Left forelimb (tissue), 1 donor: ENCODE measurements at places on chromosomes 2 and 18.
A peak's percentile ranks its signal among the peaks of the same experiment; 100 is the strongest.

GRCh38 chr2:148813603-148814065 is 61.4 kb upstream of the KIF5C start:
- DNase-seq, result no peak

GRCh38 chr2:157777427-157777826 is 98.7 kb downstream of the ACVR1 start:
- DNase-seq, result no peak

DNA sequence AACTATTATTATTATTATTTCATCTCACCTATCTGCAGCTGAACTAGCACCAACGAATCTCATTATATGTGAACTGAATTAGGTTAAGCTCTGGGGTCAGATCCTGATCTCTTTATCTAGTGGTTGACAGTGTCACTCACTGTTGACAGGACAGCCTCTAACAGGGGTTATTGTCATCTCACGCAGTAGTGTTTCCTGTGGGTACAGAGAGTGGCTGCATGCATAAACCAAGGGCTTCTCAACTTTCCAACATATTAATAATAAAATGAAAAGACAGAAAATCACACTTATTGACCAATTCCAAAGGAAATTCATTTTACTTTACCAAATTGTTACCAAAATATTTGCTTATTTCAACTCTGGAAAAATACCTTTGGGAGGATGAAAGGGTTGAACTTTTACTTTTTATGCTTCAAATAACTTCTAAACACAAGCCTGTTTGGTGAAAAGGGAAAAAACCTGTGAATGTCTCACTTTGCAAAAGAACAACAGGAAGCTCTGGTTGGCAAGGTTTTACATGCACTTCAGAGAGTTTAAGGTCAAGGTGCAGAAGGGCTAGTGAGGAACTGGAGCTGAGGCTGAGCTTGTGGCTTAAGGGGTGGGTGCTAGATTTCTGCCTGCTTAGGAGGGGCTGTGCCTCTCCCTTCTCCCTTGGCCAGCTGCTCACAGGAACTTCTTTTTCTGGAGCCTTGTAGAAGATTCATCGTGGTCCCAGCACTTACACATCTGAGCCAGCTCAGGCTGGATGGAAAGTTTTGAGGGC is 72.6 kb downstream of the CTAGE1 start:
- DNase-seq, result no peak

GRCh38 chr2:134461511-134461910 is 207.6 kb downstream of the MGAT5 start:
- peak; percentile 37 for DNase-seq

DNA sequence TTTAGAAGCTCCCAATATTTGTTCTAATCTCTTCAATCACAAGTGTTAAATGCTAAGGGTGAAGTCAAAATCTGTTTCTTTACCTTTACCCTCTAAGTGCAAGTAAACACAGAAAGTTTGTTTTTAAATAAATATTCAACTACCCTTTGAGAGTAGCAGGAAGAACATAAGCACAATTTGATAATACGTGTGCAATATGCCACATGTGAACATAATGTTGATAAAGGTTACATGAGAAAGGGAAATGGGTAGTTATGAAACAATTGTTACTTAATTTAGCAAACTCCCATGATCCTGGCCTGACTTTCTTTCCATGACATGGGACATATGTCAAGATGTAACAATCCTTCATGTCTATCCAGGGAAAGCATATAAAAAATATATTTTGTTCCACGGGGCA is 7.1 kb downstream of the SPRED2 start:
- no peak for DNase-seq

DNA sequence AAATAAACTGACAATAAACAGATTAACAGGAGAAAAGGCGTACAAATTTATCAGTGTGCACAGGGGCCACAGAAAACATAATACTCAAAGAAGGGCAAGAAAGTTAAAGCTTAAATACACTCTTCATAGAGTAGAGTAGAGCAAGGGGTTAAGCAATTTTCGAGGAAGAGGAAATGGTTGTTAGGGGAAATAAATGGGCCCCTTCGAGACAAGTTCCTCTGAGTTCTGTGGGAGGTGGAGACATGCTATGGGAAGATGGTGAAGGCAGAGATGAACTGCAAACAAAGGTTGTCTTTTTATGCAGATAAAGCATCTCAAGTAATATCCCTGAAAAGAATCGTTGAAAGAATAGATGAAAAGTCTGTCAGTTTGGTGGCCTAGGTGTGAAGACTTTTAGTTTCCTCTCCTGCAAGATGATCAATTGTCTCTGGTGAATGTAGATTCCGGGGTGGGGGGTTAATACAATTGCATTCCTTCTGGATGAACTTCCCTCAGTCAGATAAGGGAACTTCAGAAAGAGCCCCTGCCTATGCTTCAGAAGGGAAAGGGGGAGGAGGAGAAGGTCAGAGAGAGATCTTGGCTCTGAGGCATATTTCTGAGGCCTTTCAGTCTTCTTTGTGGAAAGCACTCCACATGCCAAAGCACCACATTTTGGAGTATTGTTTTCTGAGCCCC is 127.0 kb downstream of the METTL4 start:
- no peak for DNase-seq

DNA sequence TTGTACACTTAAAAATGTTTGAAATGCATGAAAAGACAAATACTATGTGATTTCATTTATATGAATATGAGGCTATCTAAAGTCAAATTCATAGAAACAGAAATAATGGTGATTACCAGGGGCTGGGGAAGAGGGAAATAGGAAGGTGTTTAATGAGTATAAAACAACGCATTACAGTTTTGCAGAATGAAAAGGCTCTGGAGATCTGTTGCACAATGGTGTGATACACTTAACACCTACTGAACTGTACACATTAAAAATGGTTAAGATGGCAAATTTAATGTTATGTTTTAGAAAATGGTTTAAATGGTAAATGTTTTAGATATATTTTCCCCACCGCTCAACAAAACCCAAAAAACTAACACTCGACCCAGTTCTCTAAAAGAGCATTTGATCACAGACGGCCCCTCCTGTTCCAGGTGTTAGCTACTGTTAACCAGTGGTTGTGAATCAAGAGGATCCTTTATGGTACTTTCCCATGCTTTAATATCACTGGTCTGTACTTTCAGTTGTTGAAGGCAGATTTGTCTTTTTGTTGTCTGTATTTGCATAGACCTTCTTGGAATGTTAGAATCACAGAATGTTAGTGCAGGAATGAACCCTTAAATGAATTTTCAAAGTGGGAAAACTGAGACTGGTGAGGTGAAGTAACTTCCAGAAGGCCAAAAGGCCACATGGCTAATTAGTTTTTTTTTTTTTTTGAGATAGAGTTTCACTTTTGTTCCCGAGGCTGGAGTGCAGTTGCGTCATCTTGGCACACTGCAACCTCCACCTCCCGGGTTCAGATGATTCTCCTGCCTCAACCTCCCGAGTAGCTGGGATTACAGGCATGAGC is 10.2 kb downstream of the RAB10 start:
- no peak for DNase-seq

GRCh38 chr2:235082578-235083338 is 130.9 kb downstream of the SH3BP4 start:
- no peak for DNase-seq

DNA sequence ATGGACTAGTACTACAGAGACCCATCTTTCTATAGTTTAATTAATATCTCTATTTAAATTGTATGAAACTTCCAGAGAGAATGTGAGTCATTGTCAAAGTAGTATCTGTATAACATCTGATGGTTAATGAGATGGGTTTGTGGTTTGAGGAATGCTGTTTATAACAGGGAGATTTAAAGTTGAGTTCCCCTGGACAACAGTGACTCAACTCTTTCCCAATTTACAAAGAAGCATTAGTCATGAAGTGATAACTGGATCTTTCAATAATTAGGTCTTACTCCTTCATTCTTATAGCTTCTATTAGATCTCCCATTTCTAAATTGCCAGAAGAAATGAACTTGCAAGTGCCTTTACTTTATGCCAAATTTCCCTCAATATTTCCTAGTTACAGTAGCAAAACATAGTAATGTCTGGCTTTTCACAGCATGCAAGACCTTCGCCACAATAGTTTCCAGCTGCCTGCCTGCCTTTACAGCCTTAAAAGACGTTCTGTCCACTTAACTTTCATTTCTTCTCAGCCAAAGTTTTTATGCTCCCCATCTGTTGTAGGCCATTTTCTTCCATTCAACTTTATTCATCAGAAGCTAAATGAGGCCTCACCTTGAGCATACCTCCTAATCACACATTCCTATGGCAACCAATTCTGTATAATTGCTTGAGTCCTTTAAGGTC is 47.7 kb upstream of the WDR75 start:
- DNase-seq, result no peak

- no peak for DNase-seq
Measured at GRCh38 chr2:120225549-120226065, 2.4 kb upstream of the TMEM185B start.

- no peak for DNase-seq
Measured at GRCh38 chr18:65422544-65423136, 328.2 kb upstream of the CDH7 start.

GRCh38 chr18:12776821-12777471 is 74.1 kb downstream of the PSMG2 start:
- DNase-seq, result peak; percentile 61

GRCh38 chr2:241570961-241571581 is 12.5 kb downstream of the BOK start:
- no peak for DNase-seq

DNA sequence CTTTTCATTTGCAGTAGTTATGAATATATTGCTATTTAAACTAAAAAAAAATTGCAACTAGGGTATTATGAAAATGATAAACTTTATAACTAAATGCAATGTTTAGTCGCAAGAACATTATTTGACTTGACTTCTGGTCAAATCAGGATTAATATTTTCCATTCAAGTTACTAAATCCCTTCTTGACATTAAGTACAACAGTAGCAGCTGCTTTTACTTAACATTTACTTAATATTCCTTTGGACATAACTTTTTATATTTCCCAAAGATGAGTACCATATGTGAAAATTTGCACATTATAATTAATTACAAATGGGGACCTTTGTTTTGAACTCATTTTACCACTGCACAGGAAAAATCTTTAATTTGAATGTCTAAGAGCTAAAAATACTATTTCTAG is 74.0 kb downstream of the PMS1 start:
- no peak for DNase-seq

GRCh38 chr2:107529146-107529545 is 297.5 kb upstream of the RGPD4 start:
- DNase-seq, result no peak

GRCh38 chr2:30649278-30649677 is 158.0 kb downstream of the CAPN13 start:
- DNase-seq, result no peak

DNA sequence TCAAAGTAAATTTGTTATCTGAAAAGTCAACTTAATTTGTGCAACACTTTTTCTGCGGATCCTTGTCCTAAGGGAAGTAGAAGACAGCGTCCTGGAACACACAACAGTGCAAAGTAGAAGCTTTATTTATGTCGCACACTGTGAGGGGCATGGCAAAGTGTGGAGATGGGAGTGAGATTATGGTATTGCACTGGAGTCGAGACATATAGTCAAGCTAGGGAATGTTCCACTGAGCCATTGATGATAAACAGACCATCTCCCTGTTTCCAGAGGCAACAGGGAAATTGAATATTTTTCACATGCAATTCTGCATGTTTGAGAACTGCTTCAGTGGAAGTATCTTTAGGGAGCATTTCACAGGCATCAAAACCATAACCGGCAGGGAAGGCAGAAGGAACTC is 46.2 kb downstream of the LRRTM1 start:
- DNase-seq, result no peak

DNA sequence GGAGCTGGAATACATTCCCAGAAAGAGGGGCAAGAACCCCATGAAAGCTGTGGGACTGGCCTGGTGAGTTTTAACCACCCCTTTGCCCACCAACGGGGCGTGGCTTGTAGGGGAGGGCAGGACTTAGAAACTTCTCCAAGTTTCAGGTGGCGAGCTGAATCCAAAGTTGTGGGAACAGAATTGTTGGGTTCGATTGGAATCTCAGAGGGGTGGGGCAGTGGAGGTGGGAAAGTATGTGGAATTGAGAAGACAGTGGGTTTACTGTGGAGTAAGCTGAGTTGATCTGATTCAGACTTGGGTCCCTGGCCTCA is 1.1 kb downstream of the PNKD start:
- DNase-seq, result no peak

GRCh38 chr2:24182507-24182906 is 7.7 kb downstream of the FAM228A start:
- DNase-seq, result no peak
